Stimulated activated CD4-positive, alpha-beta T cell treated with anti-CD3 and anti-CD28 coated beads, Interleukin-1b, Interleukin-23, amount 100 ng/mL, for 1 hour (primary cell): ENCODE measurements at places on chromosomes 7 and 10.

- no peak for DNase-seq
These were observed 43.9 kb downstream of the GHRHR start for GRCh38 chr7:31007634-31008033.

GRCh38 chr7:13797545-13797944 is 191.9 kb downstream of the ETV1 start:
- no peak for DNase-seq

DNA sequence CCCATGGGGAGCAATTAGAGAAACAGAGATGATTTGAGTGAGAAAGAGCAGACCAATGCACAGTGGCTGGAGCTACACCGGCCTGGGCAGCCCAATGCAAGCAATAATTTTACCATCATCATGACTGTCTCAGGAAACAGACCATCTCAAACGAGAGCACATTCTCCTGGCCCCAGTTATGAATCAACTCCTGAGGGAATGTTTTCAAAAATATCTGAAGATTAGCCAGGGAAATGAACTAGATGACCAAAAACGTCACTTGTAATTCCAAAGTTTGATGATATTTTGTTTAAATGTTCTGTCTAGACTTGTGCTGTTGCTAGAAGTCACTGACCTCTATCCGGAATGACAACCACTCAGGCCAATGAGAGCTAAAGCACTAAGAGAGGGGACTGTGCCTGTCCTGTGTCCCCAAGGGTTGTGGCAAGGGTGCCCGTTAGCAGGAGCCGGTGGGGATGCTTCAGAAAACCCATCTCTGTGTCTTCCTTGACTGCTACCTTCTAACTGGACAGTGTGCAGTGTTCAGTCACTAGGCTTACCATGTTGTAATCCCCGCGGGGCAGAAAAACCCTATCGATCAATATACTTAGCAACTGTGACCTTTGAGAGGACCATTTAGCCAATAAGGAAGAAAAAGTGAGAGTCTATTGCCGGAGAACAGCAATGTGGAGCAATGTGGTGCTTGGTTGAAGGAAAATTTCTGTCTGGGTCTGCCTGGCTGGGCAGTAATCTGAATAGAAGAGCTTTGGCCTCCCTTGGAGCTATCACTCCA is 202.4 kb downstream of the ADAM12 start:
- DNase-seq, result no peak

GRCh38 chr7:25118048-25118753 is 6.9 kb downstream of the CYCS start:
- DNase-seq, result no peak

GRCh38 chr10:16770670-16771069 is 46.6 kb downstream of the RSU1 start:
- no peak for DNase-seq

DNA sequence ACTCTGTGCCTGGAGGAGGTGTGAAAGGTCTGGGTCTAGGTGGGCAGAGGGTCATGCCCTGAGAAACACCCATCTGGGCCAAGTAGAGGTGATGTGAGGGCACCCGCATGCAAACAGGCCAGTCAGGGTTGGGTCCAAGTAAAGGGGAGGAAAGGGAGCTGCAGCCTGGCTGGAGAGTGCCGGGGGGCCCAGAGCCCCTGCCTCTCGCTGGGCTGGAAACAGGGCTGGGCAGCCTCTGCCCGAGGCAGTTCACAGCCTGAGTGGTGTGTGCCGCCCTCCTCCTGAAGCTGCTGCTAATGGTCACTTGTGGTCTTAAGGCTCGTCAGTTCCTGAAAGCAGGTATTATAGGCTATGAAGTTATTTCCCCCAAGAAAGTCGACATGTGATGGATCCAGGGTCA is 7.3 kb downstream of the CYP2E1 start:
- DNase-seq, result no peak

DNA sequence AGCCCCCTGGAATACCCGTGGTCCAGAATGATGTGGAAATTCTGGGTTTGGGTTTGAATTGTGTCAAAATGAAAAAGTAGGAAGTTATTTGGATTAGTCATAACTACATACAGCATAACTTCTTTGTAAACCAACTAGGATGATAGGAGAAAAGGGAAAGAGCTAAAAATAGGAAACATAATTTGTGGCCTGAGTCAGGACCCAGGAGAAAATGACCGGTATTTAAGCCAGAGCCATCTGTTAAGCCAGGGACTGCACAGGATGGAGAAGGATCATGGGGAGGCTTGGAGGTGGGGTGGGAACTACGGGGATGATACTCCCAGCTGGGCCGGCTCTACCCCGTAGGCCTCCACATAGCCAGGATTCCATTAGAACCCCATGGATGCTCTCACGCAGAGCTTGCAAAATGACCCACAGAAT is 98.6 kb downstream of the MYOF start:
- DNase-seq, result no peak

GRCh38 chr10:88901206-88901983 is 21.4 kb downstream of the STAMBPL1 start:
- no peak for DNase-seq

GRCh38 chr7:157210682-157211081 is 72.0 kb downstream of the UBE3C start:
- DNase-seq, result no peak

- no peak for DNase-seq
These were observed 2.0 kb downstream of the DEPP1 start for GRCh38 chr10:44976352-44977198.

DNA sequence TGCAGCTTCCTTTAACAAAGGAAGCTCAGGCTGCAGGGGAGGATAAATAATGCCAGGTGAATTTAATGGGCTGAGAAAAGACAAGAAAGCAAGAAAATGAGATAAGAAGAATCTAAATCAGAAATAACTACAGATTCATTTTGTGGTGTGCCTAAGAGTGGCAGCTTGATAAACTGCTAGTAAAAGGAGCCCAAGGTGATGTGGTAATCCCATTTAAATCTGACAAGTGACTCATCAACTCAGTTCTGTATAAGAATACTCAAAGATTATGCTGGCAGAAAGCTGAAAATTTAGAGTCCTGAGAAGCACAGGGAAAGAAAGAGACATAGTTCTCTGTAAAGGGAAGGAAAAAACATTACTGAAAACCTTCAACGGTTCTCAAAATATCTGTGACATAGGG is 109.4 kb upstream of the PDE1C start:
- no peak for DNase-seq

- no peak for DNase-seq
These were observed 6.2 kb downstream of the GIGYF1 start for GRCh38 chr7:100687751-100688300.
